ENCODE measurements at places on chromosomes 6 and 20.

GRCh38 chr6:39221779-39222641, 7.3 kb downstream of the KCNK5 start:
- DNase-seq = no peak

- peak; percentile 82 for DNase-seq
Measured at GRCh38 chr6:11317885-11318771, 85.7 kb upstream of the NEDD9 start.

DNA sequence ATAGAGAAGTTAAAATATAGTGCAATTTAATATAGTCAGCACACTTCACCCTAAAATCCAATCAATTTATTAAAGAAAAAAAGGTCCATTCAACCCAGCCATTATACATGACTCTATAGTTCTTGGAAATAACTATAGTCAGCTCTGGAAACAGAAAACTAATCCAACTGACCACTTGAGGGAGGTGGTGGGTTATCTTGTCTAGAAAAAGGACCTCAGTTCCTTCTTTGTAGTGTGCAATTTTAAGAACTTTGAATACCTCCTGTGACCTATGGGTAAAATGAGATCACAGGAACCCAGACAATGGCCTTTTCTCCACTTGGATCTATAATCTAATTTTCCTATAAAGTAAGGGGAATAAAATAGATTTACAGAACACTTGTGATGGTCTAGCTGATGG, 163.6 kb upstream of the CENPW start:
- no peak for DNase-seq

DNA sequence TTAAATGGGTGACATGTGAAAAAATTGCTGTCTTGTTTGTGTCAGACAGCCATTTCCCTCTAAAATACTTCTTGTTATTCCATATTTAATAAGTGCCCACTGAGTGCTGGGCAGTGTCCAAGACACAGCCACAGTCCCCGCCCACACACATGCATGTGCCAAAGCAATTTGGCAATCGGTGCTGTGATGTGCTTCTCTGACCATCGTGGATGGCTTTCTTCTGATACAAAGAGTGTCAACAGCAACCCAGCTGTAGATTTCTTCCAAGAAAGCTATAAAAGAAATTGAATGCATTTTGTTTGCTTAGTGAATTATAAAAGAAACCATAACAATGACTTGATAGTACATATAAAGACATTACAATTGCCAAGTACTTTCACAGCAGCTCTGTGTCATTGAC, 140.5 kb upstream of the ATXN1 start:
- DNase-seq = no peak

DNA sequence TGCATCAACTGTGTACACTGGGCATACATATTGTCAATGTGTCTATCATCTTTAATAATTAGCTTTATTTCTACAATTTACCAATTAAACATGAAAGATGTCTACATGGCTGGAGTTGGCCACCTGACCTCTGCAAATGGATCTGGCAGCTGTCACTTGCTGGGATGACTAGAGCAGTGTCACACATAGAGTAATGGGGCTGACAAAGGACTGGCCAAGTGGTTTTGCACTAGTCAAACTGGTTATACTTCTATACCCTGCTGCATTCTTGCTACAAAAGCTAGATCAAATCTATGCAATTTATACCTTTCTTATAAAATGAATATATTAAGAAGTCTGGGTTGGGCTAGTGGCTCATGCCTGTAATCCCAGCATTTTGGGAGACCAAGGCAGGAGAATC, 99.3 kb downstream of the SESN1 start:
- DNase-seq = no peak

- peak; percentile 47 for DNase-seq
Measured at GRCh38 chr20:62303340-62304226, 786 bp downstream of the ADRM1 start.

DNA sequence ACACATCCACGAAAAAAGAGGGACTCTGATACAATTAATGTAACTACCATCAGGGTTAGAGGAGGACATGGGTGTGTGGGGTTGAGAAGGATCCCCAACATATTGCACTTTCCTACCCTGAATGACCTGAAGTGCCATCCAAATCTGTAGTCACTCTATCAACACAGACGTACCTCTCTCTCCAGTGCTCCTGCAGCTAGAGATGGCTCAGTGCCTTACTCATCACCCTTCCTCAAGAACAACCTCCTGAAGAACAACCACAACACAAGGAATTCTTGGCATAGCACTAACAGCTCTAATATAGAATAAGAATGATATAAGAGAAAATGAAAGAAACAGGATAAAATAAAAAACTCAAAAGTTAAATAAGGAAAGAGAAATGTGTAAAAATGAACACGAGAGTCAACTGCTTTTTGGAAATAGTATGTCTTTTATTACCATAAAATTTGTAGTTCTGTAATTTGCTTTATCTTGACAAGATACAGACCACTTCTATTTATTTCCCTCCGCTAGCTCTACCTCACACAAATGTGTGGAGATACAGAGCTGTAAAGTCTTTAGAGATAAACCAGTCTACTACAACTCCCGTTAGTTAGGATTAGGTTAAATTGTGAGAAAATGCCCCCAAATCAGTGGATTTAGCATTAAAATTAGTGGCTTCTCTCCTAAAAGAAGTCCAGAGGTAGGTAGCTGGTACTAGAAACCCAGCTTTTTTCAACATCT, 63.9 kb downstream of the REV3L start:
- DNase-seq = no peak

DNA sequence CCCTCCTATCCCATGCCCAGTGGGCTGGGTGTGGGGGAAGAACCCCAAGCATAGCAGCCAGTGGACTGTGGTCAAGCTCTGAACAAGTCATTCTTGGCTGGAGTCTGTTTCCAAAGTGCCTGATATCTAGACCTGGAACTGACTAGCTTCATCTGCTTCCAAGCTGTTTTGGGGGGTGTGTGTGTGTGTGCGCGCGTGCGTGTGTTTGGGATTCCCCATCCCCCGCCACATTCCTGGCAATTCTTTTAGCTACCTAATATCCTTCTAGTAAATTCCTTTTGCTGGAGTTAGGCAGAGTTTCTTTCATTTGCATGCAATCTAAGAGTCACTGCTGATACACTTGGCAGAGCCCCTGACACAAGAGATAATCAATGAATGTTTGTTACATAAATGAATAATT, 7.8 kb downstream of the PAK5 start:
- DNase-seq = no peak

DNA sequence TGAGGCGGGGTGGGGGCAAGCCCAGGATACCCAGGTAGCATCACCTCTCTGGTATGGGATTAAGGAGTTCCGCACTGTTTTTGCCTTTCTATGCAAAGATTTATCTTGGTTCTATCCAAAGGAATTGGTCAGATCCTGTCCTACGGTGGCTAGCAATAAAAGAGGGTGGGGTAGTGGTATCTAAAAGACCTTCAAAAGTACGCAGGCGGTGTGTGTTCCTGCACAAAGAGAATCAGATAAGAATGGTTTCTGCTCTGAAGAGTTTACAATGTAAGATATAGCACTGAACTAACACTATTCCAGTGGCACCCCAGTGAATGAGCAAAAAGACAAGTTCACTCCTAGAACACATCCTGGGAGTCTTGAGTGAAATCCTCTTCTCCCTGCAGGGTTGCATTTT, 6.3 kb downstream of the MRPS18A start:
- no peak for DNase-seq

GRCh38 chr6:16043171-16044135, 85.4 kb upstream of the MYLIP start:
- DNase-seq = no peak

- DNase-seq = no peak
Measured at GRCh38 chr20:49695830-49696229, 17.8 kb downstream of the B4GALT5 start.

GRCh38 chr6:45640081-45640491, 262.4 kb upstream of the SUPT3H start:
- no peak for DNase-seq

DNA sequence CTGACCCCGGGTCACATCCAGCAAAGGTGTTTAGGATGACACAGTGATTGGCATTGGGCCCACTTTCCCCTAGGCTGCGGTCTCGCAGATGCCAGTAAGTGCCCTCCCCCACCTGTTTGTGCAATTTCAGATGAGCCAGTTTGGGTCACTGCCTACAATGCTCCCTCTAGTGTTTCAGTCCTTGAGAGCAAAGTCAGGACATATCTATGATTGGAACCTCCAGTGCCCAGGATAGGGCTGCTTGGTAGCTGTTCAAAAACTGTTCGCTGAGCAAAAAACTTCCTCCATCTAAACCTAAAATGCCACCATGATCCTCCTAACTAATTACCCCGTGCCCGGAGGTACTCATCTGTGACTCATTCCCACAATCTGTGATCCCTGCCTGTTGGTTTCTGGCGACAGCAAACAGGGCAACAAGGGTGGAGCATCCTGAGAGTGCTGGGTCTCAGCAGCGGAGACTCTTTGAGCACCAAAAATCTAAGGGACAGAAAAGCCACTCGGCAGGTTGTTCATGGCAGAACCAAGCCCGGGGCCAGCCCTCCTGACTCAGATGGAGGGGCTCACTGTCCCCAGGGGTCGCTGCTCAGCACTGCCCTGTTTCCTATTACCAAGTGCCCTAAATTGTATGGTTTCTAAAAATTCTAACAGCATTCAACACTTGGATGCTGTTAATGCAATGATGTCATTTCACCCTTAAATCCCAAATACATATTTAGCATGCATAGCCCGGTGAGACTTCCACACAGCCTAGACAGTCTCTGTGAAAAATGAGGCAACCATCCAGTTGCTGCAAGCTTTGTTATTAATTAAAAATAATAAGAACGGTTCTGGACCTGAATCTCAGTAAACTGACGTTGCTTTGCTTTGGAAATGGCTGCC, 5.0 kb downstream of the VSX1 start:
- DNase-seq = no peak

DNA sequence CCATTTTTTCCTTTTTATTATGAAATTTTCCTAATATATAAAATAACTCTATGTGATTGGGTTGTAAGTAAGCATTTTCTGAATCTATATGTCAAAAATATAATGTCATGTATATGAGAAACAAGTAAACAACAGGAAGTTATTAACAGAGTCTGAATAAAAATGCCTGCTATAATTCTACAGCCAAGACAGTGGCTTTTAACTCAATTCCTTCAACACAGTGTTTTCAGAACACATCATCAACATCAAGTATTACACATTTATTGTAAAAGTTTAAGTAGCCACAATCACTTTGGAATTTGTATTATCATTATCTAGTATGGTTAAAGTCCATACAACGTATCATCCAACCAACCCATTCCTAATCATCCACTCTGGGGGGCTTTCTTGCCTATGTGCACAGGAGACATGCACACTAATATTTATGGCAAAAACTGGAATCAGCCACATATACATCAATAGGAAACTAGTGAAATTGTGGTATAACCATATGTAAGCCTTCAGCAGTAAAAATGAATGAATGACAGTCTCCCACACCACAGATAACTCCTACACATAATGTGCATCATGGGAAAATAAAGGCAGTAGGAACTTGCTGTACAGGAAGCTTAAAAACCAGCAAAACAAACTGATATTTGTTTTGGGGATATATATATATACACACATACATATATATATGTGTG, 6.9 kb upstream of the HLA-A start:
- no peak for DNase-seq

GRCh38 chr6:161232467-161232866, 41.4 kb downstream of the AGPAT4 start:
- DNase-seq = no peak

DNA sequence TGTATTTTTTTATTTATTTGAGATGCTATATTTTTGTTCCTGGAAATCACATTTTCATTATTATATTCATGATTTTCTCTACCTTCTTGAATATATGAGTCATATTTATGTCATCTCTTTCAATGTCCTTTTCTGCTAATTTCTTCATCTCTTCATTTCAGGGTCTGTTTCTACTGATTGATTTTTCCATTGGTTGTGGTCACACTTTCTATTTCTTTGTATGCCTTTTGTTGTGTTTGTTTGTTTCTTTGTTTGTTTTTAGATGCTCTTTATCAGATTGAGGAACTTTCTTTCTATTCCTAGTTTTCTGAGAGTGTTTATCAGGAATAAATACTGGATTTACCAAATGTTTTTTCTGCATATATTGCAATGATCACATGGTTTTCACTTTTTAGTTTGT, 16.9 kb upstream of the MDFI start:
- DNase-seq = no peak

DNA sequence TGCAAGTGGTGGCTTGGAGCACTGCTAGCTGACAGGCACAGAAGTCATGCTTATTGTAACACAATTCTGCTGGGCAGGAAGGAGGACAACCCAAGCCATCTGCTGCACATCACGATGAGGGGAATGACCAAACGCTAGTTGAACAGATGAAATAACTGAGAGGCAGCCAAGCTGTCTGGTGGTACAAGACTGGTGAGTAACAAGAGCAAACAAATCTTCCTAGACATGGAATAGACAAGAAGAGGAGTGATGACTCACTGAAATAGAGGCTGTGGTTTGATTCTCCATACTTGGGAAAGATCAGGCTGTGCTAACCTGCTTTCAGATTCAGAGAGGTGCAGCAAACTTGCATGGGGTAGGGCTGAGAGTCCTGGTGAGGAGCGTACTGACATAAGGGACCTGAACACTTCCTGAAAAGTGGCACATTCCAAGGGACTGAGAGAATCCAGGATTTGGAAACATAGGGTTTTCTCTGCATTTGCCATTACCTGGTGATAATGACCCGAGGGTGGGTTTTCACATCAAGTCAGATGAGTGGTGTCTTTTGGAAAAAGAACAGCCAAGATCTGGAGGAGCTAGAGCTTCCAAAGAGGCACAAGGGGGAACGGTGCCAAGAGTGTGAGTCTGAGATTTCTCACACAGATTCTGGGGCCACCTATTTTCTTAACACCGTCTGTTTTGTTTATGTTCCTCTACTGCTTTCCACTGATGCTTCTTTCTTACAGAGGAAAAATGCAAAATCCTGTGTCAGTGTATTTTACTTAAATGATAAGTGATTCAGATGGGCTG, 60.0 kb downstream of the PRL start:
- peak; percentile 44 for DNase-seq

- DNase-seq = no peak
Measured at GRCh38 chr6:118812970-118813369, 81.0 kb upstream of the ASF1A start.

DNA sequence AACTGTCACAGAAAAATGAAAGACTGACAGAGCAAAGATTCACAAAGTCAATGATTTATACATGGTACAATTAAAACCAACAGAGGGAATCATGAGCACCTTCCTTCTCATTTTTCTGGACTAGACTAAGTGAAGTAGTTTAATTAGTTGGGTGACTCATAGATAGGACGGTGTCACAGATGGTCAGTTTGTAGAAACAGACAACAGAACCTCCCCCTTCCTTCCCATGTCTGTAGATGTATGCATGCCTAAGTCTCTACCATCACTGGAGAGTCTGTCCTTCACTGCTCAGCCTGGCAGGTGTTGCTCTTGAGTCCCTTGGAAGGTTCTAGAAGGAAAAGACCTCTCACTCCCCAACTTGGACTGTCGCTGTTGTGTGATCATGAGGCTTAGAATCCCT, 75.4 kb upstream of the EEF1E1 start:
- no peak for DNase-seq

- no peak for DNase-seq
Measured at GRCh38 chr20:46362921-46363867, 43.2 kb downstream of the ELMO2 start.

DNA sequence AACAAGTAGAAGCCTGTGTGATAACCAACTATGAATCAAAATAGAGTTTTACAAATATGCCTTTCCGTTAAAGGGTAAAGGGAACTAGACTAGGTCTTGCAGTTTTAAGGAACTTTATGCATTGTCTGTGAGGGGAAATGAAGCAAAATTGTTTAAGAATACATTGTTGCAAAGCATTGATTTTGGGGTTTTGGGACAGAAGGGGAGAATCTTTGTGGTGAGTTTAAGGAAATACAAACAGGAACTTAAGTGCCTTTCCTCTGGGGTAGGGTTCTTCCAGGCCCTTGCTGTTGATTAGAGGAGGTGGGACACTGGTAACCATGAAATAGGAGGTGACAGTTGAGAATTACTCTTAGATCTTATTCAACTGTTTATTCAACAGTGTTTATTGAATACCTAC, 4.7 kb downstream of the MAPK14 start:
- no peak for DNase-seq
